ENCODE measurements at places on chromosomes 13 and 19.
A peak's percentile ranks its signal among the peaks of the same experiment; 100 is the strongest.

GRCh38 chr13:53560556-53560955 is 531.9 kb downstream of the OLFM4 start:
- DNase-seq: no peak

DNA sequence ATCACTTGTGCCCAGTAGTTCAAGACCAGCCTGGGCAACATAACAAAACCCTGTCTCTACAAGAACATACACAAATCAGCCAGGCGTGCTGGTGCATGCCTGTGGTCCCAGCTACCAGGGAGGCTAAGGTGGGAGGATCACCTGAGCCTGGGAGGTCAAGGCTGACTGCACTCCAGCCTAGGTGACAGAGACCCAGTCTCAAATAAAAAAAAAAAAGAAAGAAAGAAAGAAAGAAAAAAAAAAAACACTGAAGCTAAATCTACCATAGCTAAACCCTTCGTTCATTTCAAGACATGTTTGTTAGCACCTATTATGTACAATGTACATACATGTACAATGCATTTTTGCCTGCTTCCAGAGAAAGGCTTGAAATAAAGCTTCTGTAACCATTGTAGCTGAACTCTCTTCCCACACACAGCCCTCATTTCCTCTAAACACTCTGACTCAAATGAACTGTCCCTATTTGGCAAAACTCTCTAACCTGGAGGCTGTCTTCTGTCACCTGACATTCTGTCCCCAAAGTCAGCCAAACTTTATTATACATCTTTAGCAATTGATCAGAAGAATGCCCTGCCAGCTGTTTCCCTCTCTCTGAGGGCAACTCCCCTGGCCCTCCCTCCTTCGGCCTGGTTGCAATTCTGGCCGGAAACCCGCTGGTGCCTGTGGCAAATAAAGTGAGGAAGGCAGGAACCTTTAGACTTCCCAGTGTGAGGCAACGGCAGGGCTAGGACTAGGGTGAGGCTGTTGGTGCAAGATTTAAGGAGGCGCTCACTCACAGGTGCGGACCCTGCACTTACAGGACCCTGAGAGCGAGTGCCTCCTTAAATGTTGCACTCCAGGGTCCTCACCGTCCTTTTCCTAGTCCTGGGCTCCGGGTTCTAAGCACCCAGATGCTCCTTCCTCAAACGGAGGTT is 1.8 kb downstream of the ETHE1 start:
- DNase-seq: no peak

DNA sequence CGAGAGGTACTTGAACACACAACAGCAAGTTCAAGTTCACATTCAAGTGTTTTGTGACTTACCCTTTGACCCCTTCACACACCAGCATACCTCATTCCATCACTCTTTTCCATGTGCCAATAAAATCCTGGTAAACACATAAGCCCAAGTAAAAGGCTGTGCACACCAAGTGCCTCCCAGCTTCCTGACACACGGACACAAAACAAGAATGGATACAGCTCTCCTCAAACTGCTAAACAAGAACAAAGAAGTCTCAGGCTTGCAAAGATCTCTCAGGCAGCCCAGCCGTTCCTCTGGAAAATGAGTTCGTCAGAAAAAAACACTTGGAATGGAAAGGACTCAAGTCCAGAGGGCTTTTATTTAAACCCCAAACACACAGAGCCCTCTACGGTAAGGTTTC is 83.7 kb downstream of the NUFIP1 start:
- DNase-seq: no peak

DNA sequence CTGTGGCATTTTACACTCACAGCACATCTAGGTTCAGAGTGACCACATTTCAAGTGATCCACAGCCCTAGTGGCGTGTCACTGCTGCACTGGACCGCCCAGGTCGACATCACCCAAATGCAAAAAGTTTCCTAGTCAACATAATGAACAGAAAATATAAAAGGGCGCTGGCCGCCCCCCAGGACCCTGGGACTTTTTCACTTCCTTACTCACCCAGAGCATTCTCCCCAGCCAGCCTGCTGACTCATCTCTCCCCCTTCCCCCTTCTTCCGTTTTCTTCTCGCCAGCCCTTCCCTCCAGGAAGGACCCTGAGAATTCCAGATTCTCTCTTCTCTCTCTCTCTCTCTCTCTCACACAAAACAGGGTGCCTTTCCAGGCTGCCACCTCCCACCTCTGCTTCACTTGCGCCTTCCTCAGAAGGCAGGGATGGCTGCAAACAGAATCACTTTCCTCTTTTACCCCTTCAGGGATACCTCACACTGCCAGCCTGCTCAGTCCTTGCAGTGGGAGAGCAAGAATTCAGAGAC is 21.0 kb upstream of the GRWD1 start:
- no peak for DNase-seq

DNA sequence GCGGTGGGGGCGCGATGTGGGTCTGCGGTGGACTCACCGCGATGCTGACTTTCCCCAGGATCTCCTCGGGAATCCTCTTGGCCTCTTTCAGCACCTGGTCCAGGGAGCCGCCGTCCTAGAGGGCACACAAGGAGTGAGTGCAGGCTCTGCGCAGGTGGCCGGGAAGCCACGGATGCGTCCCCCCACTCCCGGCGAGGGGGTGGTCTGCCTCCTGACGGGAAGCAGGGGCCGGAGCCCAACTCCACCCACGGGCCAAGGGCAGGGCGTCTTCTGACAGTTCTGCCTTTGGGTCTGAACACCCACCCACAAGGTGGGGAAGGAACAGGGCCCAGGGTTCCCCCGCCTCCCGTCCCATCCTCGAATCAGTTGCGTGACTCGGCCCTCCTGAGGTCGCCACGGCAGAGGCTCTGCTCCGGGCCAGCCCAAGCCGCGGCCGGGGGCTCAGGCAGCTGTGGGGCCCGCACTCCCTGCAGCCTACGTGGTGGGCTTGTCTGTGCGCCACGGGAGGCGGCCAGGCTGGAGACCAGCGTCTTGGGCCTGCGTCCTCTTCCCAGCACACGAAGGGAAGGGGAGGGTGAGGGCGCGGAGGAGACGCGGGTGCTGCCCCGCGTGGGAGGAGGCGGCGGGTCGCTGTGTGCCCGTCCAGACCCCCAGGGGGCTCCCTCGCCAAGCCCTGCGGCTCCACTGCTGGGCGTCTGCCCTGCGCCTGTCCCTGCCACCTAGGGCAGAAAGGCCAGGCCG is 21.4 kb downstream of the MAP2K2 start:
- no peak for DNase-seq

GRCh38 chr13:101185606-101186005 is 230.7 kb downstream of the NALCN start:
- no peak for DNase-seq

DNA sequence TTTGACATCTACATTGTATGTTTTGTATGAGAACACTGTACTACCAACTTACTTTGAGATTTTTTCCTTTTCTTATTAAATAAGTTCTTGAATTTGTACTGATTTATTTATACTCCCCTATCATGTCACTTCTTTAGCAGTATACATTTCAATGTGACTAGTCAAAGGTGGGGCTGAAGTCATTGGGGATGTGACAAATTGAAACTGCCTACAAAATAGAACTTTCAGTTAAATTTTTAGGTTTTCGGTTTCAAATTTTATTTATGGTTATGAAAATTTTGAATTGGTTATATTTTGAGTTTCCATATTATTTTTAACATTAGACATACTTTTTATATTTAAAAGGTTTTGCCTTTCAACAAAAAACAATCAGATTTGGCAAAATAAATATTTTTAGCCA is 221.6 kb downstream of the NBEA start:
- DNase-seq: no peak

DNA sequence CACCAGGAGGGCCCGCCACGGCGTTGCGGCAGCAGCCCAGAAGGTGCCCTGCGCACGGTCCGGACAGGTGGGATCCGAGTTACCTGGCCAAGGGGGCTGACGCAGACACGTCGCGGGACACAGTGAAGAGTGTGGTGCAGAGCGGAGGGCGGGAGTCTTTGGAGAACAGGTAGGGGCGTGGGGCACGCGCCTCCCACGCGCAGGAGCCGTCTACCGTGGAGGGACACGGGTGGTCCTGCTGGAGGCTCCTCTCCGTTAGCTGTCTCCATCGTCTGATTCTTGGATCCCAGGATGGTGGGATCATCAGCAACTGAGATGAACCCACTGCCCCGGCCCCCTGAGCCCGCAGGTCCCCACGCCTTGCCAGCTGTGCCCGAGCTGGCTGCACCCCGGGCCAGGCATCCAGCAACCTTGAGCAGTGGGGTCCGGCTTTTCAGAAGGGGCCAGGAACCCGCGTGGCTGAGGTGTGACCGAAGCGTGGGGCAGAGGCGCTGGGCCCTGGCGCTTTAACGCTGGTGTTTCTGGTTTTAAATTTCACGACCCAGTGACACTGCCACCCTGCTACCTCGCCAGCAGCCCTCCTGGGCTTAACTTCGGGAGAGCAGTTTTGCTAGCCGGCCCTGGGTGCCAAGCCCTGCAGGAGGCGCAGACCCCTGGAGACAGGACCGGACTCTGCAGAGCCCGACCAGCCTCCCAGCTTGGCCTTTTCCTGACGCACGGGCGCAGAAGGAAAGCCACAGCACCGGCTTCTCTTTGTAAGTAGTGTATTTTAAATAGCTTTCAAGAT is 7.3 kb downstream of the FGF22 start:
- no peak for DNase-seq

- DNase-seq: no peak
These were observed 6.8 kb upstream of the GTF2F2 start for GRCh38 chr13:45113233-45114224.

- no peak for DNase-seq
These were observed 61.6 kb downstream of the GSX1 start for GRCh38 chr13:27853861-27854260.

- peak; percentile 75 for DNase-seq
These were observed 3.4 kb downstream of the PBX4 start for GRCh38 chr19:19615086-19615485.

DNA sequence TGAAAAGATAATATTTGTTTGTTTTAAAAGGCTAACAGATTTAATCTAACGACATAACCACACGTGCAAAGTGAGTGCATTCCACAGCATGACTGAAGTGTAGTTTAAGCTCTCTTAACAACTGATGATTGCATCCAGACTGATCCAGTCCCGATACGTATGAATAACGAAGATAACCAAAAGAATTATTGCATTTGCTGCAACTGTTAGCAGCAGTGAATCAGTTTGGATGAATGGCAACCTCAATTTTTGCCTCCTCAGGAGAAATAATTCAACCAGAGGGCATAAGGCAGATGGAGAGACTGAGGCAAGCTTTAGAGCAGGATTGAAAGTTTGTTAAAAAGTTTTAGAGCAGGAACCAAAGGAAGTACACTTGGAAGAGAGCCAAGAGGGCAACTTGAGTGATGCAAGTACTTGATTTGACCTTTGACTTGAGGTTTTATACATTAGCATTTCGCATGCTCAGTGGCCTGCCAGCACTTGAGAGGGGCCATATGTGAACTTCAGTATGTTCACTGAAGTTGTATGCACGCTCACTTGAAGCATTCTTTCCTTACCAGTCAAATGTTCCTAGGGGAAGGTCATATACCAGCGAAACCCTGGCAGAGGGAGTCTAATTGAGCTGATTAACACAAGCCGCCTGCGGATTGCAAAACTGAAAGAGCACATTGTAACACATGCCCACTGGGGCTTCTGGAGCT is 835.0 kb upstream of the PCDH20 start:
- no peak for DNase-seq

DNA sequence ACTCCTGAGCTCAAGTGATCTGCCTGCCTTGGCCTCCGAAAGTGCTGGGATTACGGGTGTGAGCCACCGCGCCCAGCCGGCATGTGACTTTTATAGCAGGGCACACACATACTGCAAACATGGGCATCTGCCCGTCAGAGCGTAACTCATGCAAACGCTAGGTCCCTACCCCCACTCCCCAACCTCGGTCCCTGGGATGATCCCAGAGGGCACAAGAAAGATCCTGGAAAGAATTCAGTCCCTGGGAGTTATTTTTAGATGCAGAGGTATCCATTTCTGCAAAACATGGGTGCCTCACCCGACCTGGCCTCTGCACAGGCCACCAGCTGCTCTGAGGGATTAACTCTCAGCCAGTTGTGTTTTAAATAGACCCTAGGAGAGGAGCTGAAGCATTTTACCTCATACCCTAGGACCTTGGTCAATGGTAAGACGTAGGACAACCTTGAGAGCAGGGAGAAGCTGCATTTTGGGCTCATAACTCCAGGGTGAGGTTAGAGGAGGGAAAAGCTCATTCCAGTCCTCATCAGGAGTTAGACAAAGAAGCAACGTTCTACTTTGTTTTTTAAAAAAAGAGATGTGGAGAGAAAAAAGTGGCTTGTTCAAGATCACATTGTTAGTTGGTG is 10.8 kb downstream of the TMEM38A start:
- DNase-seq: no peak

DNA sequence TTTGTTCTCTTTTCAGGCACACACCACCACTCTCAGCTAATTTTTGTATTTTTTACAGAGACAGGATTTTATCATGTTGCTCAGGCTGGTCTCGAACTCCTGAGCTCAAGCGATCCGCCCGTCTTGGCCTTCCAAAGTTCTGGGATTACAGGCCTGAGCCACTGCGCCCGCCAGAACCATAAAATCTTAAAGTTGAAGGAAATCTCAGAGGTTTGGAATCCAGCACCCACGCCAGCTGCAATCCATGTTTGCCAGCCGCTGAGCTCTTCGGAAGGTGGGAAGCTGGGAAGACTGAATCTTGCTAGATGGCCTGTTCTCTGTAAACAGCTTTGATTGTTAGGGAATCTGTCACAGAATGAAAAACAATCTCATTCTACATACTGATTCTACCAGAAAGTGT is 38.5 kb downstream of the SPATA13 start:
- no peak for DNase-seq

- DNase-seq: no peak
These were observed 230.6 kb upstream of the DACH1 start for GRCh38 chr13:72097568-72097967.

GRCh38 chr13:26168237-26168814 is 53.8 kb downstream of the RNF6 start:
- DNase-seq: no peak

DNA sequence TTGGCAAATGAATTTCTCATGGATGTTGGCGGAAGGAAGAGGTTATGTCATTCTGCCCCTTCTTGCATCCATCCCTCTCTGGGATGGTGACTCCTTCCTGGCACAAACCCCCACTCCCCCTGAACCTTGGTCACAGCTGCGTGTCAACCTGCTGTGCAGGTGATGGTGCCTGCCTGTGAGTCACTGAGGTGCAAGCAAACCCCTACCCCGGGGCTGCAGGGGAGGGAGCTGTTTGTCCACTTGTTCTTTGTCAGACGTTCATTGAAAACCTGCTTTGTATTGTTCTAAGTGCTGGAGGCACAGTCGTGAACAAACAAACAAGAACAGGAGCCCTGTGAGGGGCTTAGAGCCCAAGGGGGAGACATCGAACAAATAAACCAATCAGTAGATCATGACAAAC is 2.0 kb upstream of the GAPDHS start:
- DNase-seq: no peak

DNA sequence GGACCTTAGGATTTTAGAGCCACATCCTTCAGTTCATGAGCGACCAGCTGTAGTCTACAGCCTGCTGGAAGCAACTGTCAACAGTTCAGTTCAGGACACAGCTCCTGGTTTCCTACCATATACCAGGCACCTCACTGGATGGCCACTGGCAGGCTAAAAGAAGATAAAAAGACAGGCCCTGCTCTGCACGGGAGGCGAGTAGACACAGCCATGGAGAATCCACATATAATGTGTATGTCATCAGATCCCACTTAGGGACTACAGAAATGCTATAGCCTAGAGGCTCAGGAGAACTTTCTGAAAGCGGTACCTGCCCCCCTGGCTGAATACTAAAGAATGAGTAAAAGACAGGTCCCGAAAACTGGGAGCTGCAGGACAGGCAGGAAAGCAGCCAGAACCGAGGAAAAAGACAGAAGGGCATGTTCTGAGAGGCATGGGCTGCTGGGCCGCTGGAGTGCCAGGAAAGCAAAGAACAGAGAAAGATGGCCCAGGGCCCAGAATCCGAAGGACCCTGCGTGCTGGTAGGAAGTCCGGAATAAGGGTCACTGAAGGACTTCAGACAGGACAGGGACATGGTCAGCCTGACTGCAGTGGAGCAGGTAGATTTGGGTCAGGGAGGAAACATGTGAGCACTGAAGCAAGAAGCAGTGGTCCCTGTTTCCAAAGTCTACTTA is 23.5 kb downstream of the DZIP1 start:
- DNase-seq: no peak
